T follicular helper cell (primary cell): ENCODE measurements at places on chromosomes 4 and X.

- no peak for DNase-seq
Measured at GRCh38 chr4:26238778-26239679, 81.8 kb upstream of the RBPJ start.

DNA sequence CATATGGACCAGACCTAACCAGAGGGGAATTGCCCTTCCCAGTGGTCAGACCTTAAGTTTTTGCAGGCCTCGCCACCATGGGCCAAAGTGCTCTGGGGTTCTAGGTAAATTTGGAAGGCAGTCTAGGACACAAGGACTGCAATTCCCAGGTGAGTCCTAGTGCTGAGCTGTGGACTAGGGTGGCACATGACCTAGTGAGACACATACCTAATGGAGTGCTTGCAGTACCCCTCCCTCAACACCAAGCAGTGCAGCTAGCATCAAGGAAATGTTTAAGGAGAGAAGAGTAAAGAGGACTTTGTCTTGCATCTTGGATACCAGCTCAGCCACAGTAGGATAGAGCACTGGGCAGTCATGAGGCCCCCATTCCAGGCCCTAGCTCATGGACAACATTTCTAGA is 60.8 kb downstream of the BRCC3 start:
- DNase-seq, result no peak

GRCh38 chrX:17032351-17032750 is 85.9 kb downstream of the REPS2 start:
- DNase-seq, result no peak

DNA sequence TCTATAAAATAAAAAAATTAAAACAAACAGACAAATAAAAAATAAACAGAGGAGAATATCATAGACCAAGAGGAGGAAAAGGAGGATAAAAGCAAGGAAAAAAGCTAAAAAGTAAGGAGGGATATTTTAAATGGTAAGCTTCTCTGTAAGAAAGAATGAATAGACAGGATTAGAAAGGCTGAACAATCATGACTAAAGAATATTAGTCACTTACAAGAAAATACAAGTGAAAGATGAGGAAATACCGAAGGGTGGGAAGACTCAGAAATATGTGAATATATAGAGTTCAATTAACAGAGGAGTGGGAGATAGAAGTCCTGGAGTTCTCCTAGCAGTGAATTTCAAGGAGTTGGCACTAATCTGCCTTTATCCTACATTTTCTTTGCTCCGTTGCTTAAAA is 162.6 kb downstream of the RTL3 start:
- no peak for DNase-seq
